ENCODE measurements at places on chromosomes 1 and 21.

DNA sequence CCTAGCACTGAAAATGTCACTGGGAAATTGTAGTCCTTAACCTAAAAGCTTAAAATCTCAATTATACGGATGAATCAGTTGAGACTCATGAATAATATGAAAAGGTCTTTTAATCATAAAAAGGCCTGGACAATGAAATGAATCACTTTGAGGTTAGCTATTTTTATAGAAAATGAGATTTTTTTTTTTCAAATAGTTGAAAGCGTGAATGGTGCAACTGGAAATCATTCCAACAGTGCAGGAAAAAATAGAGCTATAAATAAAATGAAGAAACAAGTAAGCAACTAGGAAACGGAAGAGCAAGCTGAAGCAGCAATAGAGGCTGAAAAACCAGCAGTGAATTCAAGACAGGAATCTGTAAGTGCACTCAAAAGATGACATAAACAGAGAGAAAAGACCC, 142.9 kb downstream of the BACH1 start:
- DNase-seq = no peak

- DNase-seq = no peak
These were observed 129.3 kb upstream of the GORAB start for GRCh38 chr1:170402476-170403311.

GRCh38 chr1:210447456-210448057, 118.9 kb downstream of the HHAT start:
- no peak for DNase-seq

GRCh38 chr21:41742073-41742875, 24.6 kb downstream of the RIPK4 start:
- no peak for DNase-seq

GRCh38 chr1:42322577-42322976, 12.5 kb downstream of the FOXJ3 start:
- DNase-seq = no peak
